Caudate nucleus (tissue), 63 donors: ENCODE measurements at places on chromosomes 3 and 15.

DNA sequence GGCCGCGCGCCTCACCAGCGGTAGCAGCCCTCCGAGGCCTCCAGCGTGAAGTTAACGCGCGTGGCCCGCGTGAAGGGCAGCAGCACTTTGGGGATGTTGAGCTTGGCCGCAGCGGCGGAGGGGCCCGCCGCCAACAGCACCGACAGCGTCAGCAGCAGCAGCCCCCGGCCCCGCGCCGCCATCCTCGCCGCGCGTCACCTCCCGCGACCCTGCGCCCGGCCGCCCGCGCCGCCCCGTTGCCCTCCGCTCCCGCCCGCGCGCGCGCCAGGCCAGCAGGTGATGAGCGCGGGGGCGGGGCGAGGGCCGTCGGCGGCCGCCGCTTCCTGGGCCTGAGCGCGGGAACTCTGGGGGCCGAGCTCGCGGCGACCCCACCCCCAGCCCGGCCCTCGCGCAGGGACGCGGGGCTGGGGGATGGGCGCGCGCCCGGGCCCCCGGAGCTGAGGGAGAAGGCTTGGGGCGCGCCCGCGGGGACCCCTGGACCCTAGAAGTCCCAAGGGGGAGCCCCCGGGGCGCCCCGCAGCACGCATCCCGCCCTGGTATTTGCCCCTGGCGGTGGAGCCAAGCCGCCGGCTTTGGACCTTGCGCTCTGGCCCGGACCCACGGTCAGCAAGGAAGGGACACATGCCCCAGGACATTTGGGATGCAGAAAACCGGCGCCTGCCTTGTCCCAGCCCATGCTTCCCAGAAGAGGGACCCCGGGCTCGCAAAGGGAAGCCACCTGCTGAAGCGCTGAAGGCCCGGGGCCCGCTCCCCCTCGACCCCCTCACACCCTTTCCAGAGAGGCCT is at the start of gene NUP210:
NUP210 (minus strand) TSS at position 278 of the 786 bp plus-strand sequence; CDS start at position 182, 96 bp downstream.
- no peak for DNase-seq

DNA sequence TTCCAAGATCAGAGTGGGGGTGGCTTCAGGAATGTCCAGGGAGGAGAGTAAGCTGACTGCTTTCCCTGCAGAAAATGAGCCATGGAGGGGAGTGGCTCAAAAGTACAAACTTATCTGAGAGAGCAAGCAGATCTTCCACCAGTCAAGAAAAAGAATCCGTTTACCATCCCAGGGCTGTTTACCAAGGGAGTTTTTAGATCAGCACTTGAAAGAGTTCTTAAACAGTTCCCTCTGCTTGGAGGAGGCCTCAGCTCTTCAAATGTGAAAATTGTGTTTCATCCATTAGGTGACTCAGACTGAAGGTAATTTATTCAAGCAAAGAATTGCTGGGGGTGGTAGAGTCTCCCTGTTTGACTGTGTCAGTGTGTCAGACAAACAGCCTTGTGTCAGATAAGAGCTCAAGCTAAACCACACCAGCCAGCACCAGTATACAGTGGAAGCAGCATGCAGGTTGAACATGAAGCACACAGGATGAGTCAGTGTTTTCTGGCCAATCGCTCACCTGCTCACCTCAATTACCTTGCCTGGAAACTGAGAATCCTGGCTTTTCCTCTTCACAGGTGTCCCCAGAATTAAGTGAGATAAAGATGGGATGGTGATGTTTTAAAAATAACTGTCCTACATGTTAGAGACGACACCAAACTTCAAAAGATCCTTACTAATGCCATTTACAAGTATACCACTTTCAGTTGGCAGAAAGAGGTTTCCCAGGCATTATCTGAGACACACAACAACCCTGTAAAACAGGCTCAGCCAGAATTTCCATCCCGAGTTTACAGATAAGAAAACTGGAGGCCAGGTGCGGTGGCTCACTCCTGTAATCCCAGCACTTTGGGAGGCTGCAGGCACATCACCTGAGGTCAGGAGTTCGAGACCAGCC is 21.7 kb downstream of the SH3BP5 start:
- DNase-seq, result no peak

DNA sequence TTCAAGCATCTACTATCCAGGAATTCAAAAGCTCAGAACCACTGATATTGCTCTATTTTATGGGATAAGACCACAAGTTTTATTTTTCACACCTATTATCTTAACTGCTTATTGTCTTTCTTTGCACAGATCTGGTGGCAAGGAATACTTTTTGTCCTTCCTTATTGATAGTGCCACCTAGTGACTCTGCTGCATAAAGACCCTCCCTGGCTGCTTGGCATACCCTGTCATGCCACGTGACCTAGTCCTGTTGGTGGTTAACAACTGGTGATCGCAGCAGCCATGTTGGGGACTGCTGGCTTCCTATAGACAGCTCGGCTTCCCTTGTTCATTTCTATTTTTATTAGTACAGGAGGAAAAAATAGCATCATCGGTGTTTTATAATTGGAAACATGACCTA is 236.3 kb downstream of the MEX3B start:
- DNase-seq, result no peak

GRCh38 chr3:25610167-25610566 is 54.5 kb downstream of the TOP2B start:
- no peak for DNase-seq

DNA sequence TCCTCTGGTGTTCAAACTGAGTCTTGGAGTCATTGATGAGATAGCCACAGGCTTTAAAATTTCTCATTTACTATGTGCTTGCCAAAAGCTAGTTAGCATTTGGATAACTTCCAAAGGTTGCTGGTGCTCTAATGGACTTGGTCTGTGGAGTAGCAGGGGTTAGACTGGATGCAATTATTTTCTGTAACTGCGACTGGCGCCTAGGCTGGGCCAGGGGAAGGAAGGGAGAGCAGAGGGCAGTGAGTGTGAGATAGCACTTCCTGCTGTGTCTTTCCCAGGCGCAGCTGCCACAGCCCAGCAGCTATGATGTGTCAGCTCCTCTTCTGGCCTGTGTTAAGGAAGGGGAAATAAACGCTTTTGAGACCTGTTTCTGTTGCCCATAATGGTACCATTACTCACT is 98.6 kb downstream of the MYRIP start:
- no peak for DNase-seq
